ENCODE measurements at places on chromosomes 6 and 20.
A peak's percentile ranks its signal among the peaks of the same experiment; 100 is the strongest.

DNA sequence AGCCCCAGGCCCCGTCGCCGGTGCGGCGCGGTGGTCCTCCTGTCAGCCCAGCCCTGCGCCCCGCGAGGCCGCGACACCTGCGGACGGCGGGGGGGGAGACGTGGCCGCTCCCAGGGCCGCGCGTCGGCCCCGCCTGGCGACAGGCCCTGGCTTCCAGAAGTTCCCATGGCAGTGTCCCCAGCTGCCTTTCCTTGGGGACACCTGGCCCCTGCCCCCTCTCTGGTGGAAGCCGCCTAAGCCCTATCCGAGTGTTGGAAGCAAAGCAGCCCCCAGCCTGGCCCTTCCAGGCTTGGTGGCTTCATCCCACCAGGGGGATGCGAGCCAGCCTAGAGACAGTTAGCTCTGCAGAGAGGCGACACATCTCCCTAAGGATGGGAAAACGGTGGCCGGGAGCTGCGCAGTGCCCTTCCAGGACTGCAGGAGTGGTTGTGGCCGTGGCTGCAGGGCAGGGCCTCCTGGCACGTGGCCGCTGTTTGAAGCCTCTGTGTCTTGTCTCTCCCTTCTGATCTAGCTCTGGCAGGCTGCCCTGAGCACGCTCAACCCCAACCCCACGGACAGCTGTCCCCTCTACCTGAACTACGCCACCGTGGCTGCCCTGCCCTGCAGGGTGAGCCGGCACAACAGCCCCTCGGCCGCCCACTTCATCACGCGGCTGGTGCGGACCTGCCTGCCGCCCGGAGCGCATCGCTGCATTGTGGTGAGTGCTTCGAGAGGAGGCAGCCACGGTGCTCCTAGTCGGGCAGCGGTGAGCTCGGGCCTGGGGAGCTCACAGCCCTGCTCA is 816 bp downstream of the NPEPL1 start:
- no peak for DNase-seq

DNA sequence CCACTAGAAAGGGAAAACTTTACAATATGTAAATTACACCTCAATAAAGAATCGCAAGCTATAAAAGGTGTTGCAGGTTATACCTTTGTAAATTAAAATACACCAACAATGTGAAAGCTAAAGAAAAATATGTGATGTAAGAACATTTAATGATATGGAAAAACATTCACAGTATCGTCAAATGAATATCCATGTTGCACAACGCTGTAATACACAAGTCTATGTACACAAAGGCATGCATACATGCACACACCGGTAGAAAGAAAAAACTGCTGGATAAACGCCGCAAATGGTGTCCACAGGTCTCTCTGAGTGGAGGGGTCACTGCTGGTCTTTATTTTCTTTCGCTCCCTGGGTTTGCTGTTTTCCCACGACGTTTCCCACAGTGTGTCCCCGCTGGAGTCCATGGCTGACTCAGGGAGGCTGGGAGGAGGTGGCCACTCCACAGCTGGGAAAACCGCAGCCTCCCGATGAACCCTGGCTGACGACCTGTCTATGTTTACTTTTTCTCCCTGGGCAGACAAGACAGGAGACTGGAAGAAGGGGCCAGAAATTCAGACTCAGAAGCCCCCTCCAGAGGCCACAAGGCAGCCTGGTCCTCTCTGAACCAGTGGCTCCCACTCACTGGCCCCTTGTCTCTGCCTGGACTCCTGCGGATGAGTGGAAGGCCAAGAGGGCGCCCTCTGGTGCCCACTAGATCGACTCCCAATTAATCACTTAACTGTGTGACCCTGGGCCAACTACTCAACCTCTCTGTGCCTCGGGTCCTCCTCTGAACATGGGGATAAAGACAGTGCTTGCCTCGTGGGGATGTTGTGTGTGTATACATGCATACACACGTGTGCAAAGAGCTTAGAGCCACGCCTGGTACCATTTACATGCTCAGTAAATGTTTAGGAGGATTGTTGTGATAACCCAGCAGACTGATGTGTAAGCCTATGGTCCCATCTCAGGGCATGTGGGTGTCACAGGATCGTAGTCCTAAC is 12.8 kb upstream of the BPI start:
- no peak for DNase-seq

DNA sequence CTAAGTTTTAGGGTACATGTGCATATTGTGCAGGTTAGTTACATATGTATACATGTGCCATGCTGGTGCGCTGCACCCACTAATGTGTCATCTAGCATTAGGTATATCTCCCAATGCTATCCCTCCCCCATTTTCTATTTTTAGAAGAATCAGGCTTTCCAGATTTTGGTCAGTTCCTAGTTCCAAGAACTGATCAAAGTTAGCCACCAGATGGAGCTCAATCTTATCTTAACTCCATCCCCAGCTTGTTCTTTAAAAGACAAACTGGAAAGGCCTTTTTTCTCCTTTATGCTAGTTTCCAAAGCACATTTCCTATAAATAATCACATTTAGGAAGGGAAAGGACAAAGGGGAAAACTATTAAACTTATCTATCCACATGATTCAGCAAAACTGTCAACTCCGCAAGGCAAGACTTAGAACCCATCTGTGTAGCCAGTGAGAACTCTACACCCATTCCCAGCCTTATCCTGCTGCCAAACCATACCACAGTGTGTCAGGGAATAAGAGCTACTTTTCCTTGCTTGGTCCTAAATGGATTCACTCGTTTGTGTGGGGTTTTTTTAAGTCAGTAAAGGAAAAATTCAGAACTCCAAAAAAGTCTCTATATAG is 22.8 kb upstream of the KHDC1 start:
- DNase-seq = no peak

- no peak for DNase-seq
These were observed 4.6 kb downstream of the POU3F2 start for GRCh38 chr6:98838975-98839374.

DNA sequence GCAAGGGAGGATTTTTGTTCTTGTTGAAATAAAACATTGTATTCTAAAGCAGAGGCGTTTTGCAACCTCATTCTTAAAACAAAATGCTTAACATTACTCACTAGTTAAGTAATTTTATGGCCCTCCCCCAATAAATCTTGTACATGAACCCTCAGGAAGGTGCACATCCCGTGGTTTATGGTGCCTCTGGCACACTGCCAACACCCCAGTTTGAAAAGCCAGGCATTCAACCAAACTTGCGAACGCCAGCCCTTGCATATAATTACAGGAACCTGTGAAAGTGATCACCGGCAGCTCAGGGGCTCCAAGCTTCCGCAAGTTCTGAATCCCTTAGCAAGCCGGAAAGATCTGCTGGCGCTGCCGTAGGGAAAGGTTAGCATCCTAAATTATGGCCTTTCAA is 1109.0 kb upstream of the FLRT3 start:
- DNase-seq = no peak

GRCh38 chr20:3010985-3011723 is 32.3 kb upstream of the GNRH2 start:
- DNase-seq = no peak

DNA sequence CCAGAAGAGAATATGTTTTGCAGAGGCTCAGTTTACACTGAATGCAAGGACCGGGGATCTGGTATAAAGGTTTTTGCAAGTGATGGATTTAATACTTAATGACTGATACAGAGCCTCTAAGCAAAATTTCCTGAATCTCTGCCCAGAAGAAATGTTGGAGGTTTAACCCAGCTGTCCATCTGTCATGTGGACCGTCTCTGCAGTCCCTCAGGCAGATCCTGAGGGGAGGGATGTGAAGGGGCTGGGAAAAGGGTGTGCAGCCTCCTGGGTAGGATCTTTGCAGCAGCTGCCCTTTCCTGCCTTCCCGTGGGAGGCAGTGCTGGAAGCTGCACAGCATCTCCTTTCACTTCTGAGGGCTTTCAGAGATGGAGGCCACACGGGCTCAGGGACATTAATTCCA is 207.0 kb downstream of the SLC24A3 start:
- no peak for DNase-seq

GRCh38 chr6:21949211-21949801 is 347.5 kb downstream of the PRL start:
- no peak for DNase-seq

GRCh38 chr6:88843040-88843439 is 120.4 kb downstream of the RNGTT start:
- DNase-seq = no peak

DNA sequence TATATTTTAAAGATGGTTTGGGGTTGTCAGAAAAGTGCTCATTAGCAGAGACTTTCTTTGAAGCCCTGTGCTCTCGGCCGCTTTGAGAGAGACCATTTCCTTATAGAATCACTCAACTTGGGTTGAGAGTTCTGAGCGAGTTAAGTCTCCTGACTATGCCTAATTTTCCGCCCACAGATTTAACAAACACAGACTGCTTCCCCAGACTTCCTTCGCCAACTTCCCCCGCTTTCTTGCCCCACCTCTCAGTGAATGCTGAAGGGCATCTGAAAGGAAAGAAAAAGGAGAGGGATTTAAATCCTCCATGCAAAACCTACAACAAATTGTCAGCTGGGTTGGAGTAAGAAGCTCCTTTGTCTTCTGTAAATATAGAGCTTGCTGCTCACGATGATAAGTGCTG is 224.0 kb downstream of the EYA2 start:
- DNase-seq = no peak

- DNase-seq = no peak
These were observed 38.9 kb downstream of the CDK19 start for GRCh38 chr6:110776413-110776812.

- peak; percentile 21 for DNase-seq
These were observed 3.8 kb downstream of the SLC35B2 start for GRCh38 chr6:44253307-44254101.

- DNase-seq = no peak
These were observed 42.9 kb downstream of the RIOK1 start for GRCh38 chr6:7432391-7433120.

- DNase-seq = no peak
These were observed 92.6 kb downstream of the RNGTT start for GRCh38 chr6:88870717-88871330.

- DNase-seq = no peak
These were observed 52.8 kb upstream of the FILIP1 start for GRCh38 chr6:75546381-75546780.

DNA sequence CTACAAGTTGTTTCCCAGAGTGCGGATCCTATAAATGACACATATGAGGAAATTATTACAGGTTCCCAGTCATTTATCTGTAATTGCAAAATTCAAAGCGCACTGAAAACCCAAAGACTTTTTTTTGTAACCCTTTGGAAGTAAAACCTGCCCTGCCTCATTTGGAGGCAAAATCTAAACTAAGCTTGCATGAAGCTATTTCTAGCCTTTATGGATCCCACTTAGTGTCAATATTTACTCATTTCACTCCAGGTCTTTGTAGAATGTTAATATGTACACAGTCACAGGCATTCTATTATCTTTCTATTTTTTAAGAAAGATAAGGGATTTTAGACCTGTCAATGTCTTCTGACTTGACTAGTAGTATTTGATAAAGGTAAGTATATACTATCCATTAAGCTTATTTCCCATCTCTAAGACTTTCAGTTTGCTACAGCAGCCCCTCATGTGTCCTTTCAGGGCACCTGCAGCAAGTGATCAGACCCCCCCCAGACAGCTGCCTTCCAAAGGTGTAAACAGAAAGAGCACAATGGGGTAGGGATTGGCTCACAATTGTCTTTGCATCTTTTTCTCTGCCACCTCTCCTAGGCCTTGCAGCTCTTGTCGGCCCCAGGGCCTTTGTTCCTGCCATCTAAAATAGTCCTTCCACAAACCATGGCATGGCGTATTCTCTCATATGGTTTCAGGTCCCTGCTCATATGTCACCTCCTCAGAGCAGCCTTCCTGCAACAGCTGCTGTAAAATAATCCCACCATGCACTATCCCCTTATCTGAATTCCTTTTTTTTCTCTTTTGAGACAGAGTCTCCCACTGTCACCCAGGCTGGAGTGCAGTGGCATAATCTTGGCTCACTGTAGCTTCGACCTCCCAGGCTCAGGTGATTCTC is 1.3 kb upstream of the REPS1 start:
- no peak for DNase-seq
